ENCODE measurements at places on chromosomes 3 and 15.

- DNase-seq: no peak
Measured at GRCh38 chr3:108806316-108806715, 16.3 kb upstream of the TRAT1 start.

GRCh38 chr3:36149447-36149865 lies 230.8 kb upstream of the STAC start:
- DNase-seq: no peak

DNA sequence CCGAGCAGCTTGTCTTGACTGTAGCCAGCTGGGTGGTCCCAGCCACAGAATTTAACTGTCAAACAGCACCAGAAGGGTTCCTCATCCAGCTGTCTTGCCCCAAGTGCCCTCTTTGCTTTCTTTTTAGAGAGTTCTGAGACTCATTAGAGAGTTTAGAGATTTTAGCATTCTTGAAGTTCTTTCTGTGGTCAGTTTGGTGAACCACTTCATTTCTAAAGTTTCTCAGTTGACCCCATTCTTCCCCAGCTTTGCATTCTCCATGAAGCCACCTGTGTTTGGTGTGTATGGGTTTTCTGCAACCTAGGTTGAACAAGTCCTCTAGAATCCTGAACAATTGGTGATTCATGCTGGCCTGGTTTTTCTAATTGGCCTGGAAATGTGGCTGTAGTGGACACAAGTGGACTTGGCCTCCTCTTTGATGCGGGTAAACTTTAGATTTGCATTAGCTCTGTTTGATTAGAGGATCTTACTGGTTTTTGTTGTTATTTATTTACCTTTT lies 33.7 kb downstream of the FLNB start:
- DNase-seq: peak; percentile 79

- no peak for DNase-seq
Measured at GRCh38 chr3:13594146-13594545, 45.2 kb downstream of the FBLN2 start.

- DNase-seq: no peak
Measured at GRCh38 chr3:10976770-10977169, 15.8 kb upstream of the SLC6A1 start.
